KBM-7 (cell line): ENCODE measurements at places on chromosomes 12 and 14.

- DNase-seq = no peak
These were observed at the start of gene CYP27B1 for GRCh38 chr12:57766464-57767304. Gene CYP27B1 (minus strand): TSS chr12:57767078. CDS start chr12:57767041, 37 bp downstream.

GRCh38 chr12:14214495-14214894 is 151.0 kb upstream of the ATF7IP start:
- DNase-seq = no peak

- no peak for DNase-seq
These were observed 197.4 kb downstream of the DUSP6 start for GRCh38 chr12:89154743-89155499.

GRCh38 chr14:34324363-34324795 is 137.7 kb downstream of the SPTSSA start:
- peak; percentile 66 for DNase-seq

- DNase-seq = no peak
These were observed 26.1 kb upstream of the C14orf180 start for GRCh38 chr14:104553166-104554087.

- peak; percentile 95 for DNase-seq
These were observed 42.2 kb downstream of the TAOK3 start for GRCh38 chr12:118330421-118331018.

DNA sequence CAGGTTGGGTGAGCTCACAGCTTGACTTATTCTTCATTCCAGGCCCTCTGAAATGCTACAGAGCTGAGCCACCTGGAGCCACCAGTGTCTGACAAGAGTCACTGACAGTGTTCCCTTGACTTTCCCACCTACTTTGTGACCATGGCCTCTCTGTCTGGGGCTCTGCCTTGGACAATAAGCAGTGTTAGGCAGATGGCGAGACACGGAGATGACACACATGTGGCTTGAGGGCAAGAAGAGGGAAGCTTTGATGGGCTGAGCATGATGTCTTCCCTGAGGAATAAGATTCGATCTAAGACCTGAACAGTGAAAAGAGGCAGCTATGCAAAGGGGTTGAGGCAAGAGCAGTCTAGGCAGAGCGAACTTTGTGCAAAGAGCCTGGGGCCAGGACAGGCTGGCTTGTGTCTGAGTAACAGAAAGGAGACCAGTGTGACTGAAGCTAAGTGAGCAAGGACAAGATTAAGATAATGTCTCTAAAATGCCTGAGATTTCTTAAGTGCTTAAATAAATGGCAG is 105.5 kb downstream of the NUAK1 start:
- DNase-seq = no peak
